Foreskin fibroblast (primary cell): ENCODE measurements at places on chromosomes 12 and 14.

DNA sequence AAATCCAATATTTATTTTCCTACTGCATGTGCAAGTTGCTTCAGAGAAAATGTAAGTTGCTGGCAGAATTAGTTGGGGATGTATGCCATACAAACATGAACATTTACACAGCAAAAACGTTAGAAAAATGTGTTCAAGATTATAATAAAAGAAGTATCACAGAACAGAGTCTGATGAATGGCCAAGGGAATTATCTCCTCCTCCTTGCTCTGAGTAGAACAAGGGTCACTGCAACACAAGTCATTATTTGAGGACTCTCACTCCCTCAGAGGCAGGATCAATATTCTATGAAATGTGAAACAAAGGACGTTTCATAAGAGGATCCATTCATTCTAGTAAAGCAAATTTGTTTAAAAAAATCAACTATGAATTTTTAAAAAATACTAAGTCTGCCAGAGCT, 177.8 kb downstream of the PRKD1 start:
- no peak for DNase-seq

- DNase-seq, result no peak
These were observed 56.1 kb downstream of the CAPZA3 start for GRCh38 chr12:18794000-18794399.

DNA sequence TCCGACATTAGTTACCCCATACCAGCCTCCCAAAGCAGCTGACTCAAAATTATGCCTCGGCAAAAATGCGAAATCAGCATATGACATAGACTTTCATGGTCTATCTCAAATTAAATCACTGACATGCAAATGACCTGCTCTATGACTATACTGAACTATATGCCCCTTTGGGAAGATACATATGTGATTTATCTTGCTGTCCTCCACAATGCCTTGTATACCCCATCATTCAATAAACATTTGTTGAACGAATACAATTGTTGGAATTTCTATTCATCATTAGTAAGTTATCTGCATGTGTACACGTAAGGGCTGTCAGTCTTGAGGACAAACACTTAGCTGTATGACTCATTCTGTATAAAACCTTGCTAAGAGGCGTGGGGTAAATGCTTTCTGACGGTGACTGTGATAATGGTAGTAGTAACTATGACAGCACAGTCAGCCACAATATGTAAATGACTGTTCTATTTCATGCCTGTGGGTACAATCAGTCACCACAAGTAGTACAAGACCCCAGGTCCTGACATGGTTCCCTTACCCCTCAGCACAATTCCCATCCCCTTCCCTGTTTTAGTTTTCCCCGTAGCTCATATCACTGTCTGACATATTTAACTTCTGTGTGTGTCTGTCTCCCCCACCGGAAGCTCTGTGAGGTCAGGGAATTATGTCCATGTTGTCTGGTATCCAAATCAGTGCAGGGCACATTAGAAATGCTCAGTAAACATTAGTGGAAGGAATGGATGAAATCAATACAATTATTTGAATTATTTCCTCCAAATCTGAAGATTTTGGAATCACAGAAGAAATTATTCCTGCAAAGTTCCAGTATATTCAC, 42.8 kb downstream of the STXBP6 start:
- DNase-seq, result peak; percentile 89

GRCh38 chr14:37411079-37411735, 183.8 kb downstream of the FOXA1 start:
- DNase-seq, result no peak

DNA sequence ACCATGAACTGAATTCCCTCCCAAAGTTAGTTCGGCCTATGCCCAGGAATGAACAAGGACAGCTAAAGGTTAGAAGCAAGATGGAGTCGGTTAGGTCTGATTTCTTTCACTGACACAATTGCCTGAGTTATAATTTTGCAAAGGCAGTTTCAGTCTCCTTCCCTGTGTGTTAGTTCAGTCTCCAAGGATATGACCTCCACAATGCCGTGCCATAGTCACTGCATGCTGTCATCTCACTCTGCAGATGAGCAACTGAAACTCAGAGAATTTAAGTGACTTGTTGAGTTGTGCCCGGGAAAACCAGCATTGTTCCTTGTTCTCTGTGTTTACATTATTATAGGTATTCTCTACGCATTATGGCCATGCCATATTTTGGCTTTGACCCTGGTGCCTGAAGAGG, 10.1 kb upstream of the SERPINA1 start:
- DNase-seq, result no peak
